ENCODE measurements at places on chromosomes 12 and 14.

DNA sequence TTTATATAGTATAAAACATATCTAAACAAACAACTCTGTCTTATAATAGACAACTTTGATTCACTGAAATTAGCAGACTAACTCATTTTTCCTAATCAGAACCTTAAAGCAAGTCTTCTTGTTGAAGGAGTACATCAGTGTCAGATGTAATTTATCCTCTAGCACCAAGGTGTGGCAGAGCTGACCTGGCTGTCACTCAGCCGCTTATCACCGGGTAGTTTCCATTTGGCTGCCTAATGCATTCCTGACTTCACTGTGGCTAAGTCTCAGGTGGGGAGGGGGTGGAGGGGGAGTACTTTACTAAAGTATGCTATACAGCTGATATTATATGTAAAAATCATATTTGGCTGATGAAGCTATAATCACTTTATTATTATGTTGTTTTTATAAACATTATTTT is 339.9 kb upstream of the RGS6 start:
- DNase-seq = no peak

GRCh38 chr12:77894556-77894955 is 63.9 kb downstream of the NAV3 start:
- DNase-seq = no peak

- DNase-seq = no peak
Observed at GRCh38 chr14:51507511-51507905, 144.2 kb upstream of the FRMD6 start.

DNA sequence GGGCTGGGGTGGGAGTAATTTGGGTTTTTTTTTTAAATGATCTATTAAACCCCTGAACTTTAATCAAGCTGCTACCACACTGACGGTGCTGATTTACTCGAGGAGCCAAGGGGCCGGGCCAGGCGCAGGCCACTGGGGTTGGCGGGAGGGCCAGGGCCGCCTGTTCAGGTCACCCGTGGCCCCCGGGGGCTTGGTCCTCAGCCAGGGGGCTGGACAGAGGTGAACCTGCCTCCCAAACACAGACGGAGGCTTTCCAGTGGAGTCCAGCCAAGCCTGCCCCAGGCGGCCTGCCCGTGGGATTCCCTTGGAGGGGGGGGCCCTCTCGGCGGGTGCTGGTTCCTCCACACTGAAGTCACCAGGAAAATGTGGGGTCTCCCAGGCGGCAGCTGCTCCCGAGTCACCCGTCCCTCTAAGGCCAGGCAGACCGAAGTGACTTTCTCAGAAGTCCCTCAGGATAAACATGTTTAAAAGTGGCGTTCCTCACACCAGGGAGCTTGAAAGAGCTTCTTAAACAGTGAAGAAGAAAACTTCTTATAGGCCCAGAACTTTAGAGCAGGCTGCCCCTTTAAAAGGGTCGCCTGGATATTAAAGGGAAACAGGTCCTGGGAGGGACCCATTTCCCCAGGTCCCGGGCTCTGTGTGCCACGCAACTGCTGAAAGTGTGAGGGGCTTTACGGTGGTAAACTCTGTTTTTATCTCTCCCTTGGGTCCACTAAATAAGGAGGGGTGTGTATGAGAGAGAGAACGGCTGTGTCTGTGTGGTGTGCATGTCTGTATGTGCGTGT is 167.2 kb upstream of the GSC start:
- peak; percentile 42 for DNase-seq

- DNase-seq = no peak
Observed at GRCh38 chr12:15701206-15701605, 88.0 kb downstream of the EPS8 start.

GRCh38 chr14:60485598-60486251 is at the start of gene C14orf39:
Gene C14orf39, minus strand, starts transcription at chr14:60486063. Its CDS starts 985 bp downstream, at chr14:60485078.
- DNase-seq = peak; percentile 23

DNA sequence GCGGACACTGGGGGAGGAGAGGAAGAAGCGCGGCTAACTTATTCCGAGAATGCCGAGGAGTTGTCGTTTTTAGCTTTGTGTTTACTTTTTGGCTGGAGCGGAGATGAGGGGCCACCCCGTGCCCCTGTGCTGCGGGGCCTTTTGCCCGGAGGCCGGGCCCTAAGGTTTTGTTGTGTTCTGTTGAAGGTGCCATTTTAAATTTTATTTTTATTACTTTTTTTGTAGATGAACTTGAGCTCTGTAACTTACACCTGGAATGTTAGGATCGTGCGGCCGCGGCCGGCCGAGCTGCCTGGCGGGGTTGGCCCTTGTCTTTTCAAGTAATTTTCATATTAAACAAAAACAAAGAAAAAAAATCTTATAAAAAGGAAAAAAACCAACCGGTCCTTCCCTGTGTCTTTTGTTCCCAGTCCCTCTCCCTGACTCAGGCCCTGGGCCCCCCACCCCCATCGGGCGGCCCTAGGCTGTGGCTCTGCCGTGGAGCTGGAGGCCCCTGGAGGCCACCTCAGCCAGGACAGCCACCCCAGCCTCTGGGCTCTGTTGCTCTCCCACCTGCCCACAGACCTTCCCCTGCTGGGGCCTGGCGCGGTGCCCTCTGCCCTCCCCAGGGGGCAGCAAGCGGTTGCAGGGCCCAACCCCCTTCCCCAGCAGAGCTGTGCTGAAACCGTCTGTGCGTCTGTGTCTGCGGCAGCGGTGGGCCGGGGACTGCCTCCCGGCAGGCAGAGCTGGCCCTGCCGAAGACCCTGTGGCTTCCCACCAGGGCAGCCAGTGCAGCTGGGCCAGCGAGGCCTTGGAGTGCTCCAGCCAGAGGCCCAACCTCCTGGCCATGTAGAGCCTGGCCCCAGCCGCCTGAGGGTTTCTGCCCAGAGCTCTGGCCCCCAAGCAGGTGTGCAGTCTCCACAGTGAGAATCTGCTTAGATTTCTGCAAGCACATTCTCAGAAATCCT is 4.0 kb upstream of the CRIP2 start:
- DNase-seq = no peak

- DNase-seq = no peak
Observed at GRCh38 chr12:18689771-18690170, 48.0 kb downstream of the PLCZ1 start.

GRCh38 chr12:47121146-47121545 is 41.4 kb upstream of the AMIGO2 start:
- peak; percentile 32 for DNase-seq

GRCh38 chr14:92615451-92615850 is 101.9 kb downstream of the RIN3 start:
- DNase-seq = no peak

DNA sequence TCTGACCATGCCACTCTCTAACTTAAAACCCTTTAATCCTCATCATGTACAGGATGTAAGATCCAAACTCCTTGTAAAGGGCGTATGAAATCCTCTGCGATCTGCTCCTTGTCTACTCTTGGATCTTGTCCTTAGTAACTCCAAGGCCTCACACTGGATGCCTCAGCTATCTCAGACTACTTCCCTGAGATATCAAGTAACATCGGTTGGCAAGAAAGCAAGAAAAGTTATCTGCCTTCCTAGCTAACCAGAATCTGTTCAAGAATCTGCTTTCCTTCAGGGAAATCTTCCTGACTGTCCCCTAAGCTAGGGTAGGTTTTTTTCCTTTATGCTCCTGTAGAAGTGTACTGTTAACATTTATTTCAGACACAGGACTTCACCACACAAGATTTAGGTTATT is 82.6 kb downstream of the TAOK3 start:
- no peak for DNase-seq

Data from GM03348 (cell line).